Upper lobe of left lung (tissue), 6 donors: ENCODE measurements at places on chromosomes 7 and 10. TPM values are rescaled to one million over a fixed set of nuclear protein-coding genes. Genes with fewer than 3 reads are reported as not detected.

- DNase-seq: no peak
These were observed 69.5 kb downstream of the CACNA2D1 start for GRCh38 chr7:82373926-82374635.

The RNF148 gene
- total RNA-seq: 12.6 TPM

DNA sequence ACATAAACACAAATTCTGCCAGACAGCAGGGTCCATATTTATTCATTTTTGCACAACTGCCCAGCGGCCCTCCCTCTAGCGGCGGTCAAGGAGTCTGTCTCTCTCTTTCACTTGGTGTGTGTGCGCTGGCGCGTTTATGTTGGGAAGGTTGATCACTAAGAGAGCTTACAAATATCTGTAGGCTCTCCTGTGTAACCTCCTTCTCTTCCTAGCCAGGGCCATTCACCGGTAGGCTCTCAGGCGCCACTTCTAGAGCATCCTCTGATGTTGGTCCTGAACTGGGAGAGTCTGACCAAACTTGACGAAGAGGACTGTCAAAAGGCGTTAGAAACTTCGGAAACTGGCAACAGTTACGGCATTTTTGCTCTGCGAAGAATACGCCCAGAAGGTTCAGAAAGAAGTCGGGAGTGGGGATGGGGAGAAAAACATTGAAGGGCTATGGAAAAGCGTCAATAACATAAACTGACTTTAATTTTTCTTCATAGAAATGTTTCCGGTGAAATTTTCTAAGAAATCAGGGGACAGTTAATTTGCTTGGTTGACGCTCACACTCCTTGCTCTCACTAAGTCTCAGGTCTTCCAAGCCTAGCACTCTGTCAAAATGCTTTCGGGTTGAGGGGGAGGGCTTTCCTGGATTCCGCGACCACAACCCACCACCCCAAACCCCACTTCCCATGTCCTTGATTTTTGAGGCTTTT lies 731.1 kb downstream of the ZWINT start:
- peak; percentile 24 for DNase-seq

DNA sequence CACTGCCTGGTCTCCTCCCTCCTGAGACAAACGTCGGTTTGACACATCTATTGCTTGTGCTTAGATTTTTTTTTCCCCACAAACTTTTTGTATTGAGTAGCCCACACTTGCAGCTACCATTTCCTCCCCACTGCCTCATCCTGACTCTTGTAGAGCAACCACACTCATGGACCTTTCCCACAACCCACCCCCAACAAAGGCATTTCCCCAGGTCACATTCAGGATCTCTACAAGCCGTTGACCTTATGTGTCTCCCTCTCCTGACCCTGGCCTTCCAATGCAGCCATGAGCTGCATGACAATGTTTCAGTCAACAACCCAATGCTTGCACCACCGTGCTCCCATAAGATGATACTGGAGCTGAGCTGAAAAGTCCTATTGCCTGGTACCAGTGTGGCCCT lies 91.9 kb upstream of the MKI67 start:
- DNase-seq: no peak

The ADCYAP1R1 gene
- total RNA-seq: under 0.01 TPM

DNA sequence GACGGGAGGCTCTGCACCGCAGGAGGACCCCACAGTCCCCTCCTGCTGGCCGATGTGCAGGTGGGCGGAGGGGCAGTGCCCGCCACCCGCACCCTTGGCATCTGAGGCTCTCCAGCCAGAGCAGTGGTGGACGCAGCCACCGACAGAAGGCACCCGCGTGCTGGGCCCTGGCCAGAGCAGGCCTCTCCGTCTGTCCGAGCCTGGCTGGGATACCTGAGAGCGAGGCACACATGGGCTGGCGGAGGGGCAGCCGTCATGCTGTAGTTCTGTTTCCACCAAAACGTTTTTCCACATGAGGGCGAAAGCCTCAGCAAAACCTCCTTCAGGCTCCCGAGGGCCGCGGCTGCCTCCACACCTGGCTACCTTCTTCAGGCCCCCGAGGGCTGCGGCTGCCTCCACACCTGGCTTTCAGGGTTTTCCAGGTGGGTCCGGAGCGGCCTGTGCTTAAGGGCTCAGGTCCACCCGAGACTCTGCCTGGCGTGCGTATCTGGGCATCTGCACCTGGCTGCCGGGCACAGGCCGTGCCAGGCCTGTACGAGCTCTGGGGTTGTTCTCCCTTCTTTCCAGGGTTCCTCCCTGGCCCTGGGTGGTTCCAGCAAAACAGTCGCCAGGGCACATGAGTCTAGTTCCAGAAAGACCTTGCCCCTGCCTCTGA lies 115.5 kb downstream of the INPP5A start:
- no peak for DNase-seq

- DNase-seq: no peak
These were observed 15.3 kb upstream of the TRA2A start for GRCh38 chr7:23546897-23547572.

GRCh38 chr10:31759124-31759798 lies 169.4 kb downstream of the ARHGAP12 start:
- peak; percentile 71 for DNase-seq

The AOAH gene
- 36.8 TPM for total RNA-seq

DNA sequence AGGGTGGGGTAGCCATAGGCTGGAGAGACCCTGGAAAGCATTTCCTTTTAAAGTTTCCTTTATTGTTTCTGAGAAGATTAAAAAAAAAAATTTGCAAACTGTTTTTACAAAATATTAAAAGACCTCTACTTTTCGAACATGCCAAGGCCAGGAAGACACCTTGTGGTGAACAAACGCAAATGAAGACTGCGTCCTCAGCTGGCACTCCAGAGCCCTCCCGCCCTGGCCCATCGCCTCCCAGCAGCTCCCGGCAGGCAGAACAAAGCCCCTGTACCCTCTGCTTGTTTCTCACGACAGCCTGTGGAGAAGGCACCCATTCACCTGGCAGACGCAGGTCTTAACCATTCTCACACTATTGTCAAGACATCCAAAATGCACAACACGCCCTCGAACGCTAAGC lies 56.4 kb downstream of the ESYT2 start:
- DNase-seq: no peak

- DNase-seq: no peak
These were observed 23.8 kb downstream of the SEMA3C start for GRCh38 chr7:80895056-80895455.

The CREB5 gene
- 17.8 TPM for total RNA-seq

The FEZF1 gene
- total RNA-seq: not detected

GRCh38 chr7:90726623-90727022 lies 130.5 kb downstream of the CDK14 start:
- no peak for DNase-seq

The TMEM273 gene
- total RNA-seq: 52.3 TPM

DNA sequence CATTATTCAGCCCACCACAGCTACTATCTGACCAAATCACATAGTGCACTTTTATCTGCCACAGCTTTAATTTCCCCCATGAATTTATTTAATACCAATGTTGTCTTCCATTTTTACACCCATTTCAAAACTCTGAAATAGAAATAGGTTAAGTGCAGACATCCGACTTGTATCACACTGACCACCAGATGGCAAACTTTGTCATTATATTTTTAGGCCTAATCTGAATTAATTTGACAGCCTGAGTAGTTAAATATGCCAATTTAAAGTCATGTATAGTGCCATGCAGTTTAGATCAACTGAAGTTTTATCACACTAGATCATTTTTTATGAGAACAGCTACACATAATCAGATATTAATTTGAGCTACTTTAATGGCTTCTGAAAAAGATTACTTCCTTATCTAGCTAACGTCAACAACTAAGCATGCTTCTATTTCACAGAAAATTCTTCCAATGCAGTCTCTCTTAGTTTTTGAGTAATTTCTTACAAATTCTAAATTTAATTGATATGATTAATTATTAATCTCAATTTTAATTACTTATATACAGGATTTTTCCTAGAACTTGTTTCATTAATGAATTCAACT lies 566.4 kb downstream of the GFRA1 start:
- DNase-seq: no peak

DNA sequence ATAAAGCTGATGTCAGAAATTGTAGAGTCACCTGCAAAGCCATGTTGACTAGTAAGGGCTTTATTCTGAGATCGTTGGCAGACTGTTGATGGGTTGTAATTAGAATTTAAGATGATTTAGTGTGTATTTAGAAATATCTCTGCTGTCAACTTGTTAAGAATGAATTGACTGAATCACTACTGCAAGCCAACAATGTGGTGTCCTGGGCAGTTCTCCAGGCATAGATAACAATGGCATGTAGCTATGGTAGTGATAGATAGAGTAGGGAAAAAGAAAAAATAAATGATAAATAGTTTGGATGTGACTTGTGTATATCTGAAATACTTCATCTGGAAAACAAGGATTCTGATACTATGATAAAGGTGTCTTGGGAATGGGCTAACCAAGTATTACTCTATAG lies 640.2 kb downstream of the ARL4A start:
- no peak for DNase-seq

The UPK3B gene
- total RNA-seq: 66.9 TPM

DNA sequence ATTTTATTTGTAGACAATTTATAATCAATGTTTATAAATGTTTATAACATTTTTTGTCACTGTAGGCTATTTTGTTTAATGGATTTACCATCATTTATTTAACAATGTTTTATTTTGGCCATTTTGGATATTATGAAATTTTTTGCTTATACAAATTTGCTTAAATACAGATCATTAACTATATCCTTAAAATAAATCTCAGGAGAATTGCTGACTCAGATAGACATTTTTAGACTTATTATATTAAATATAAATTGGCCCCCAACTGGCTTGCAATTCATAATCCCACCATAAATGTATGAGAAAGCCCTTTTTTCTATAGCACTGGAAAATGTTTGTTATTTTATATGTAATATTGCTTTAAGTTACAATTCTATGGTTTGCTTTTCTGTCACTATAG lies 3.8 kb upstream of the CLRN3 start:
- DNase-seq: no peak

GRCh38 chr7:11376529-11376928 lies 402.9 kb downstream of the PHF14 start:
- no peak for DNase-seq

DNA sequence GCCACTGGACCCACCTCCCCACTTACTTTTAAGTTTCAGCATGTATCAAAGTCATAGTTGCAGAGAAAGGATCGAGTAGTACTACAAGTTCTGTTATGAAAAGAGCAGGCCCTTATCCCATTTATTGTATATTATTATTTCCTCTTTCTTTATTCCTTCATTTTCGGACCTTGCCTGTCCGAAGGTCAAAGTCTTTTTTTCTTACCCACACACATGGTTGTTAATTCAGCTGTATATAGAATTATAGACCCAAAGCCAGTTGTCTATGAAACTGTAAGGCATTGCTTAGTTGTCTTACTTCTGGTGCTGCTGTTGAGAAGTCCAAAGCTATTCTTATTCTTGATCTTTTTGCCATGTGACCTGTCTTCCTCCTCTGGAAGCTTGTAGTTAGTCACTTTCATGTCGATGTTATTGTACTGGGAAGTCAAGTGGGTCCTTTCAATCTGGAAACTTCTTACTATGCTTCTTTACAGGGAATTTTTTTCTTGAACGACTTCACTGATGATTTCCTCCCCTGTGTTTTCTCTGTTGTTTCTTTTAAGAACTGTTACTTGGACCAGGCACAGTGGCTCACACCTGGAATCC lies 8.3 kb downstream of the NUDT5 start:
- no peak for DNase-seq

- no peak for DNase-seq
These were observed 175.8 kb upstream of the LYZL1 start for GRCh38 chr10:29112827-29113615.

The COL28A1 gene
- 1.5 TPM for total RNA-seq
